ENCODE measurements at places on chromosomes 7 and 10.

GRCh38 chr10:306675-307185 is 171.5 kb downstream of the ZMYND11 start:
- peak; percentile 10 for DNase-seq

DNA sequence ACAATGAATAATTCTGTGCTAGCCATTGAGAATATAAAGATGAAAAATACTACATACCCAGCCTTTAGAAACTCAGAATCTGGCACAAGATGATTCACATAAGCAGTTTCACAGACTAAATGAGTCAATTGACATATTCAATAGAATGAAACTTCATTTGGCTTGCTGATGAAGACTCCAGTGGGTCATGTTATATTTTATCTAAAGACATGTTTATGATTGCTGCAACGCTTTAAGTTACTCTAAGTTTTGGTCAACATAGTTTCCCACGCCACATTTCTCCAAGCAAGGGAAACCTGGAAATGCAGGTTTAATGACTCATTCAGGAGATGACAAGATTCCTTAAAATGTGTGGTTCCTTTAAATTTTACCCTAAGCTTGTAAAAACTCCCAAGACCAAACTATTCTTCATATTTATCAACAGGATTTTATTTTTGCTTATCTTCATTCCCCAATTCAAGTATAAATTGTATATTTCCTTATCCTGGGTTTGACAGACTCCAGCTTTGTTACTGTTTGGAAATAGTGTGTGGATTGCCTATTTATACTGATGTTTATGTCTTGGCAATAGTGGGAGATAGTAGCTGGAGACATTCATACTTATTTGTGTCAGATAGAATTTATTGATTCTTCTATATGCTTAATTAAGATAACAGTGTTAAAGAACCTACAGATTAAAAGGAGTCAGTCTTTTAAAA is 6.6 kb downstream of the SEMA3A start:
- no peak for DNase-seq

DNA sequence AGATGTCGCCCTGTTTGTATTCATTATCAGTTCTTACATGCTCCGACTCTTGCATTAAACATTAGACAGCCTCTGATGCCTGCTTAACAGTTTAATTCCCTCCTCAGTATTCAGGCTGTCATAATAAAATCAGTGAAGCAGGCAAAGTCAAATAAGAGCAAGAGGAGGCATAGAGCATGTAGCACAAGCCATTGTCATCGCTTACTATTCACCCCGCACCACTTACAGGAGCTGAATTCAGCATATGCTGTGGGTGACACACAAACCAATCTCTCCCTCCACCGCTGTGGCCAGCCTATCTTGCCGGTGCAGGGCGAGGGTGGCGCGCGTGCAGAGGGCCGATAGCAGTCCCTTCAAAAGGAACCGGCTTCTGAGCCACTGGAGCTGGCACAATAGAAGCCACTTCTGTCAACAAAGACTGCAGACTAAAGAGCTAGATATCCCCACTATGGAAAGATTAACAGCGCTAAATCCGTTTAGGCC is 433.2 kb upstream of the MGMT start:
- DNase-seq = no peak

GRCh38 chr10:1119501-1119900 is 63.3 kb downstream of the WDR37 start:
- DNase-seq = no peak

- DNase-seq = peak; percentile 5
These were observed 217.1 kb upstream of the DPP6 start for GRCh38 chr7:153835103-153835502.

DNA sequence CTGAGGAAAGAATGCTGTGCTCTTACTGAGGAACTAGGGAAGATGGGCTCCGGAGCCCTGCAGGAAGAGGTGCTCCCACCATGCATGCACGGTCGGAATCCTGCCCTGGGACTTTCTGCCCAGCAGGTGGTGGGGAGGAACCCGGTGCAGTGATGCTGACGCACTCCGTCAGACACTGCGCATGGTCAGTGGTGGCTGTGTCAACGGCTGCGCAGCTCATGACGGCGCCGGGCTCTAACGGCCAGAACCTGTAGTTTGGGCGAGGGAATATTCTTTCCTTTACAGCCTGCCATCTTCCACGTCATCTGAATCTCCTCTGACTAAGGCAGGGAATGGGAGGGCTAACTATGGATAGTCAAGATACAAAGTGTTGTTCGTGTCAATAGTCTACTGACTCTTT is 189.2 kb upstream of the MGMT start:
- DNase-seq = no peak

DNA sequence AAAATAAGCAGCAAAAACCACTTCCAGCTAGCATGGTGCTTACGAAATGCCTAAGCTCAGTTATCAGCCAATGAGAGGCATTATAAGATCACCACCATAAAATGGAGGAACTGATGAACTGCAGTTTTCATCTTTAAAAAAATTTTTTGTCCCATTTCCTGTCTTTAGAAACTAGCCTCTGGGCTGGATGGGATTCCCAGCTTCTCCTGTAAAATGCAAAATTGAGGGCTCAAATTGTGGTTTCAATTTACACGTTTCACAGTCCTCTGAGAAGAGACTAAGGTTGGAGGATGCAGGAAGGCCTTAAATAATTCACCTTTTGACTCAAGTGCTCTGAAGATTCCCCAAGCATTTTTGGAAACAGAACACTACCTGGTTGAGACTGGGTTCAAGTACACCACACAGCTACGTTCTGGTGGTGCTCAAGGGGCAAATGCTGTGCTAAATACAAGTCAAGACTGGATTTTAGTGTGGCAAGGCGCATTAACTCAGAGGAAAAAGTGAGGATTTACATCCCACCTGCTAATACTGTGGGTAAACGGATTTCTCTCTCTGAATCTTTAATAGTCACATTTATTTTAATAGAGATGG is 951 bp downstream of the ZNF25 start:
- peak; percentile 43 for DNase-seq

GRCh38 chr10:122861711-122862161 is 16.1 kb upstream of the CUZD1 start:
- DNase-seq = no peak

DNA sequence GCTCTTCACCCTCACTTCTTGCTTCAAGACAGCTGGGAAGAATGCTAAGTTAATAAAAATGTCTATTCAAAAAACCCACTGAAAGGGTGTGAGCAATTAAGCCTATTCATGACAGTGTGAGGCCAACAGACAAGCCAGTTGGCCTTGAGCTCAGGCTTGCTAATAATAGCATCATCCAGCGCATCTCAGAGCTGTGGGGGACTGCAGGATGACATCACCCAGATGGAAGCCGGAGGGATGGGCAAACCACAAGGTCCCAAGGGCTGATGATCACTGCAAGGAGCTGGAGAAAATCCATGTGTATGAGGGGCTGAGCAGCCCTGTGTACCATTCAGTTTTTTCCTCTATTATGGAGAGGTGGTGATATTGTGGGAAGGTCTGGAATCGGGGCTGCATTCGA is 770.4 kb downstream of the TNS3 start:
- DNase-seq = no peak

- no peak for DNase-seq
These were observed 775.3 kb upstream of the POM121L12 start for GRCh38 chr7:52260046-52260665.

- DNase-seq = no peak
These were observed 602.9 kb upstream of the GHITM start for GRCh38 chr10:83536426-83536825.

GRCh38 chr10:72375173-72375572 is 20.5 kb upstream of the DNAJB12 start:
- DNase-seq = no peak

DNA sequence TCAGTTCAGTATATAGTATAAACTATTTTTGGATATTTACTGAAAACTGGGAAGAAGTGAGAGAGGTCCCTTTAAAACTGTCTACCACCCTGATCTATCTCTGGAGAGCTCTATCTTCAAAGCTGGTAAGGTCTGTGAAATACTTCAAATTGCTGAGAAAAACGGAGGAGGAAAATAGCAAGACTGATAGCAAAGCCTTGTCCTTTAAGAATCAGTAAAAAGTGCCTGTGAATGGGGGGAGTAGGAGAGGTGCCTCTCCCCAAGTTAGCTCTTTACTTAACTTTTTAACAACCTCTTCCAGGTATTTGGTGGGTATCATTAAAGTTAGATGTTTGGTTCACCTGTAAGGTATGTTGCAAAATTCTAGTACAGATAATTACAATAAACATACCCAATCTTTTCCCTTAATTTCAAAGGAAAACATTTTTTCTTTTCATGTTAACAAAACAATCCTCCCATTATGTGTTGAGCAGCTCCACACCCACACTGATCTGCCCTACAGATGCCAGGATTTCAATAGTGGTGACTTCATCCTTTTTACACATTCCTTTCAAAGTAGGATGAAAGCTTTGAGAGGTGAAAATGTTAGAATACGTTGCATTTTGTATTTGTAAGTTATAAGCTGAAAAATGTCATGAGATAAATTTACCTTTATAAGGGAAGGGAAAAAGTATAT is 149.2 kb downstream of the CRPPA start:
- DNase-seq = no peak

DNA sequence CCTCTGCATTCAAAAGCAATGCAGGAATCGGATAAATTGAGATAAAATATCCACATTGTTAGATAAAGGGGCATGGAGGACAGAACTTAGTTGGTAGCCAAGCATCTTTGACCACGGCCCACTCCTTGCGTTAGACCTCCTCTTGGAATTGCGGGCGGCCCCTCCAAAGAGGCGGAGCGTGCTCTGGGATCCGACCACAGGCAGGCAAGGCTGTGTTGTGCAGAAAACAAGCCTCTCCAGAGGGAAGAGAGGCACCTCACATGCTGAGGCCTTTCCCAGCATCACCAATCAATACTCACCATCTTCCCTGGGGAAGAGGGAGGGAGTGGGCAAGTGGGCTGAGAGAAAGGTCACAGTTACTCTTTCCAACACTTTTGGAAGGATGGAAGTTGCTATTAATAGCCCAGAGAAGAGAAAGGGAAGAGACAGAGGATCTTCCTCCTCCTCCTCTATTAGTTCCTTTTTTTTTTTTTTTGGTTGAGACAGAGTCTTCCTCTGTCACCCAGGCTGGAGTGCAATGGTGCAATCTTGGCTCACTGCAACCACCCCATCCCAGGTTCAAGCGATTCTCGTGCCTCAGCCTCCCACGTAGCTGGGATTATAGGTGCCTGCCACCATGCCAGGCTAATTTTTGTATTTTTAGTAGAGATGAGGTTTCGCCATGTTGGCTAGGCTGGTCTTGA is 49.7 kb upstream of the NRF1 start:
- no peak for DNase-seq

DNA sequence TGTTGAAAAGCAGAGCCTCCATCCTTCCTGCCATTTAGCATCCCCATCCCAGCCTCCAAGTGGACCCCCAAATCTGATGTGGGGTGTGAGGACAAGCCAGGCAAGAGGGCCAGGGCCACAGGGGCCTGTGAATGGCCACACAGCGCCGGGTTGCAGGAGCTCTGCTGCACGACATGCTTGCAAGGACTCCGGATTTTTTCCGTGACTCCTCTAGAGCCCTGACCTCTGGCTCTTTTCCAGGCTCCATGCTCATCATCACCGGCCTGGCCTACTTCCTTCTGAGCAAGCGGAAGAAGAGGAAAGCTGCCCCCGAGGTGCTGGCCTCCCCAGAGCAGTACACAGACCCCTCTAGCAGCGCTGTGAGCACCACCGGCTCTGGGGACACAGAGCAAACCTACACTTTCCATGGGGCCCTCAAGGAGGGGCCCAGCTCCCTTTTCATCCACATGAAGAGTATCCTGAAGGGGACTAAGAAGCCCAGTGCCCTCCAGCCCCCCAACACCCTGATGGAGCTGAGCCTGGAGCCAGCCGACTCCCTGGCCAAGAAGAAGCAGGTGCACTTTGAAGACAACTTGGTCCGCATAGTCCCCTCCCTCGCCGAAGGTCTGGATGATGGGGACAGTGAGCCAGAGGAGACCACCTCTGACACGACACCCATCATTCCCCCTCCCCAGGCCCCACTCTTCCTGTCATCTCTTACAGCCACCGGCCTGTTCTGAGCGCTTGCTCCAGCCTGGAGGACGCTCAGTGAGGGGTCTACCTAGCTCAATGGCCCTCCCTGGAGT is 23.5 kb downstream of the TMEM72 start:
- DNase-seq = no peak

DNA sequence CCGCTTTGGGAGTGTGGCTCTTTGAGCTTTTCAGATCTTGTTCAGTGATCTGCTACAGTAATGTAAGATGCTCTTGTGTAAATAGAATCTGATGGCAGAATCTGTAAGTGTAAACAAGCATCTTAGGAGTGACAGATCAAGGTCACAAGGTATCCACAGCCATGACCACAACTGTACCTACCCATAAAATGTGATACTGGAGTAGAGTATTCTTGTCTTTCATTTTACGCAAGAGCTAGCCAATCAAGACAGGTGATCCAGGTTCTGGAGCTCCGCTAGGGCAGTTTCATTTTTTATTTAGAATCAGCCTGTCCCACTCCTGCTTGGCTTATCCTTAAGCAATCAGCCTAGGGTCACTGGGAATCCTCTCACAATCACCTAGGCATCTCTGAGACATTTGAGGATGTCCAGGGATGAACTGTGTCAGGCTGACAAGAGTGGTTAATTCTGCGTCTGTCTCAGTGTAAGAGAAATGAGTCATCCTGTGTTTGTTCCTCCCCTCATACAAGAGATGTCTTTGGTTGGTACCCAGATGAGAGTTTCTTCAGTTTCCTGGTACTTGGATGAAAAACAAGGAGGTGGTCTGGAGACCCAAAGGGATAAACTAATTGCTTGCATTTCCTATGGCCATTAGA is 13.6 kb downstream of the ZNF138 start:
- no peak for DNase-seq

DNA sequence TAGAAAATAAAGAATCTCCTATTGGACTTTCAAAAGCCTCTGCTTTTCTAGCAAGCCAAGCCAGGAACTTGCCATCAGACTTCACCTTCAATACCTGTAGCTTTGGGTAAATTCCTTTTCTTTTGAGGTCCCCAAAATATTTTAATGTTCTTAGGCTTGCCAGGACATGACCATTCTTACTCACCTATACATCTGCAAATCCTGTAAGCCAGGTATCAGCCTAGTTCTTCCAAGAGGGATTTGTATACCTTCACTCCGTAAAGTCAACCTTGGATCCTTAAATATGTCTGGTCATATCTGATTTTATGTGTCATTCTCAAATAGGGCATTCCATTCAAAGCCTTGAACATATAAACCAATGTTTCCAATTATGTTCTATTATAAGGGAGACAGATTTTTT is 210.6 kb upstream of the CELF2 start:
- no peak for DNase-seq

- no peak for DNase-seq
These were observed 43.4 kb downstream of the DNMBP start for GRCh38 chr10:99966306-99966705.

DNA sequence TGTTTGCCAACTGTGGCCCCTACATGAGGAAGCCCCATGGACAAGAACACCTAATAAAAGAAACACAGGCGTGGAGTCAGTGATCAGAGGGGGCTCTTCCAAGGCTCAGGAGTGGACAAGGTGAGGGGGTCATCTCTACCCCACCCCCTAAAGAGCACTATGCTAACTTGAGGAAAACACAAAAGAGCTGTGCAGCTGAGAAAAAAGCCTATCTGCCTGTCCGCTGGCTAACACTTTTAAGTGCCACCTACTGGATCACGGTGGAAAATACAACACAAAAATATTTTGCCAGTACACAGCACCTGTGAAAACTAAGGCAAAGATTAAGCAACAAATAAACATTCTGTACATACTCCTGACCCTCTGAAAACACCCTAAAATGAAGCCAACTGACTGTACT is 53.1 kb upstream of the COBL start:
- DNase-seq = peak; percentile 47
